ENCODE measurements at places on chromosomes 12 and 14.

DNA sequence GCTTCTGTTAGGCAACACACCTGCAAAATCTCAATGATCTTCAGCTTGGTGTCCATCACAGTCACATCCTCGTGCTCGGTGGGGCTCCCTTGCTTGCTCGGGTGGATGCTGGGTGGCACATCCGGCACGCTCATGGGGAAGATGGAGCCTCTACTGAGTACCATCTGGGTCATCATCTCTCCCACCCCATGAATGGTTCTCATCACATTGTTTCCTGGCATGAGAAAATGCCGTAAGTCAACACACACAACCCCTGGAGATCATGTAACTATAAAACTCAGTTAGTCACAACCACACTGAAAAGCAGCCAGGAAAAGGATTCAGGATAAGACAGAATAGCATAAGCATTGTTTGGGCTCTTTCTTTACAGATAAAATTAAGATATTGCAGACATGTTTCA, 201.1 kb downstream of the ITPR2 start:
- no peak for DNase-seq

DNA sequence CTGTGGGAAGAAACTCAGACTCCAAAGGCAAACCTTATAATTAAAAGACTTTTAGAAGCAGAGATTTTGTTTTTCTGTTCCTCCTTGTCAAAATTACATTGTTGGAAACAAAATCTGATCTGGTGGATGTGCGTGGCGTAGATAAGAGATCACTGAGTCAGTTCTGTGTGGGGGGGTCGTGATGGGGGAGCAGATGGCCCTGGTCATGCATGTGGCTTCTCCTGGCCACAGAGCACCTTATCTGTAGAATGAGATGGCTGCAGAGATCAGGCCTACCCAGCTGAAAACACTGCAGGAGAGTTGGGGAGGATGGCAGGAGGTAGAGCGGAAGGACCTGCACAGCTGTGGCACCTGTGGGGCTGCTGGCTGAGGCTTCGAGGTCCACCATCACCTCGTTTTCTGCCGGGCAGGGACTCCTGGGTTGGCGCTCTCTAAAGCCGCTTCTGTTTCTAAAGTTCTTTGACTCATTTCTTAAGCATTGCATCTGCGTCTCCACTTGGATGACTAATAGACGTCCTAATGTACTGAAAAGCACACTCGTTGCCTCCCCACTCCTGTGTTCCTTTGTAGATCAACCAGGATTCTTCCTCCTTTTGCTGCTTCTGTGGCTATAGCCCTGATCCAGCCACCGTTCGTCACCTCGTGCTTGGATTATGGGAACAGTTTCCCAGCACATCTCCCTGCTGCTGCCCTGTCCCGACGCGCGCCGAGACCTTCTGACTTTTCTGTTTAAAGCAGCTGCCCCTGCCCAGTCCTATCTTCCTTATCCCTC, 93.4 kb downstream of the TSPAN9 start:
- DNase-seq, result no peak

DNA sequence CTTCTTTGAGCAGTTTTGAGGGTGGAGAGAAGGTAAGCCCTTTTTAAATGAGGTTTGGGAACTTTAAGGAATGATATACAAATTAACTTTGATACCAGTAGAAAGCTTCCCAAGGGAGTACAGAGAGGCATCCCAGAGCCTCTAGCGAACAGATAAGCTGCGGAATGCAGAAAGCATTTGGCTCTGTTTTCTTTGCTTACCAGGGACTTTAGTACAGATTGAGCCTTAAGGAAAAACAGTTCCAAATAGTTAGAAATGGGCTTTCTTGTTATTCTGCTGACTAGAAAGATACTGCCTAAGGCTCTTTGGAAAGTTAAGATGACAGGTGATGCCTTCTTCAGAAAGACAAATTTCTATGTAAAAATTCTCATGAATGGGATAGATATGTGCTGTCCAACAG, 261.7 kb upstream of the FOXN3 start:
- no peak for DNase-seq

- peak; percentile 81 for DNase-seq
Measured at GRCh38 chr12:68745904-68746571, at the start of gene SLC35E3. SLC35E3 (plus strand) TSS chr12:68746176; CDS start chr12:68746378, 202 bp downstream.

DNA sequence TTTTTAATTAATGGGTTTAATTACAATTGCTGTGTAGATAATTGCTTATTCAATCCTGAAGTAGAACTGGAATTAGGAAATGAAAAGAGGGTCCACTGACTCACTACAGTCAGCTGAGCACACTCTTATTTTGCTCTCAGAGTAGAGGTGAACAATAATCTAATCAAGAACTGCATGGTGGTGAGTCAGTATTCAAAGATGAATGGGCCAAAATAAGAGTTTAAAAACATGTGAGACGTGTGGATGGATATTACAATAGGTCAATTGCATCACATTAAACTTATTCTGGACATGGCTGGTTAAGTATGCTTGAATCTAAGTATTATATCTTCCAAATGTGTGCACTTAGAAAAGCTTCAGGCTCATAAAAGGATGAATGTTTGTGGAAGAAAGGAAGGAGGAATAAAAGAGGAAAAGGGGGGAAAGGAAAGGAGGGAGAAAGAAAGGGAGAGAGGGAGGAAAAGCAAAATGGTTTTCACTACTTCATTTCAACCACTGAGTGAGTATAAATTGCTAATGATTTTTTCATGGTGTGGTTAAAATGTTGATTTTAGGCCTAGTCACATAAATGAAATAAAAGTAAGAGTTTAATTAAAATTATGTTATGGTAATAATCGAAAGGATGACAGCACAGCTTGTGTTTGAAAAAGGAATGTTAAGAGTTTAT, 27.0 kb upstream of the EEA1 start:
- DNase-seq, result no peak

- DNase-seq, result no peak
Measured at GRCh38 chr12:52916216-52916615, 11.3 kb upstream of the KRT8 start.

DNA sequence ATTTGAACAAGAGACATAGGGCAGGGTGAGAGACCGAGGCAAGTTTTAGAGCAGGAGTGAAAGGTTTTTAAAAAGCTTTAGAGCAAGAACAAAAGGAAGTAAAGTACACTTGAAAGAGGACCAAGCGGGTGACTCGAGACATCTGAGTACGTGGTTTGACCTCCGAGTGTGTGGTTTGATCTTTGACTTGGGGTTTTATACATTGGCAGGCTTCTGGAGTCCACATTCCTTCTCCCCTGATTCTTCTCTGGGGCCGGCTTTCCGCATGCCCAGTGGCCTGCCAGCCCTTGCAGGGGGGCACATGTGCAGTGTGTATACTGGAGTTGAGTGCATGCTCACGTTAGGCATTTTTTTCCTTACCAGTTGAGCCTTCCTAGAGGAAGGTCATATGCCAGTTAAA, 96.3 kb downstream of the SLC15A4 start:
- no peak for DNase-seq

DNA sequence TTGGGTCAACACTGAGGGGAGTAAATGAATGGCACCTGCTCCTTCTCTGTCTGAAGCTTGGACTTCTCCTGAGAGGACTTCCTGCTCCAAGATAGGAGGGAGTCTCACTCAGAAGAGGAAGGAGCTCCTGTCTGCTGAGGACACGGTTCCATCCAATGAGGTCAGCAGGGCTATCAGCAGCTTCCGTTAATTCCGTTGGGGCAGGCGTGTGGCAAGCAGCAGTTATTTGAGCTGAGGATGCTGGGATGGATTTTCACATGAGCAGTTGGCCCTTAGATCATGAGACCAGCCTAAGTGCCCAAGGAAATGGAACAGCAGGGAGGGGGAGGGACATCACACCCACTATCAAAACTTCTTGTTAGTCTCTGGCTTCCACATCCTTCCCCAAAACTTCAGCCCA, 159.0 kb upstream of the PZP start:
- DNase-seq, result no peak

- no peak for DNase-seq
Measured at GRCh38 chr14:103367995-103368394, 17.2 kb upstream of the MARK3 start.

DNA sequence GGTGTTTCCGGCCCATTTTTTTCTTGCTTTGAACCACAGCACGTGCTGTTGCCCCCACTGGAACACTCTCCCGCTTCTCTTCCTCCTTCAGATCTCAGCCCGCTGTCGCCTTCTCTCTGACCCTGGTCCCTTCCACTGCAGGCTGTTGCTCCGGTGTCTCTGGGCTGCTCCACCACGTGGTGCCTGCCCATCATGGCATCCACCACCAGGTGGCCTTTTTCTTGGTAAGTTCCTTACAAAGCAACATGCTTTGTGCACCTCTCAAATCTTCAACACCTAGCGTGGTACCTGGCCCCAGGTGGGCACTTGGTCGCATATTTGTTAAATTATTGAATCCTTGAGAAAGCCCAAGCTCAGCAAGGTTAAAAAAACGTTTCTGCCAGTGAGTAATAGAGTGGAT, 19.1 kb downstream of the TUNAR start:
- no peak for DNase-seq

DNA sequence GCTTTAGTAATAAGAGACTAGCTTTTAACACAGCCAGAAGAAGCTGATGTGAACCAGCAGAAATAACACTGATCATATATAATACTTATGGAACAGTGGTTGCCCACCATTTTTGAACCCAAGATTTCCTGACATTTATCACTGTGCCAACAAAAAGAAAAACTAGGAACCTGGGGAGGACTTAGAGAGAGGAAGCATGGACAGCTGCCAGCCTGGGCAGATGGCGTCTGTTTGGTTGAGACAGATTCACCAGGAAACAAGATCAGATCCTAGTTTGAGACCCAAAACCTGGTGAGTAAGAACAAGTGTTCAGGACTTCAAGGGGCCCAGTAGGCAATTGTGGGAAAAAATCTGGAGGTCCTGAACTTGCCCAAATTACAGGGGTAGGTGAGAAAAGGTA, 95.3 kb downstream of the BICD1 start:
- no peak for DNase-seq

DNA sequence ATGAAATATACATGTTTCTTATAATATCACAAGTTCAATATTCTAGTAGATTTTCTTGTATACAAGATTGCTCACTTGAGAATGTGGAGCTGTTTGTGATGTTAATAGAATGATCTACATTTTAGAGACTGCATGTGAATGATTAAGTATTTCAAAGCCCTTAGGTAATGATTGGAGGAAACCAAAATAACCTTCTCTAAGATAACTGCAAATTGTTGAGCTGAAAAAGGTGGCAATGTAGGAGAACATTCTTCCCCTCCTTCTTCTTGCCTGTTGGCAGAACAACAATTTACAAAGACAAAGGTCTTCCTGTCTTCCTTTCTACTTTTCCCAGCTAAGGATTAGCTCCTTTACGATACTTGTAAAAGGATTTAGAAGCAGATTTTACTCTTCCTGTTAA, 2.0 kb upstream of the CLEC6A start:
- no peak for DNase-seq

- DNase-seq, result no peak
Measured at GRCh38 chr14:80414080-80414479, 202.8 kb upstream of the DIO2 start.

DNA sequence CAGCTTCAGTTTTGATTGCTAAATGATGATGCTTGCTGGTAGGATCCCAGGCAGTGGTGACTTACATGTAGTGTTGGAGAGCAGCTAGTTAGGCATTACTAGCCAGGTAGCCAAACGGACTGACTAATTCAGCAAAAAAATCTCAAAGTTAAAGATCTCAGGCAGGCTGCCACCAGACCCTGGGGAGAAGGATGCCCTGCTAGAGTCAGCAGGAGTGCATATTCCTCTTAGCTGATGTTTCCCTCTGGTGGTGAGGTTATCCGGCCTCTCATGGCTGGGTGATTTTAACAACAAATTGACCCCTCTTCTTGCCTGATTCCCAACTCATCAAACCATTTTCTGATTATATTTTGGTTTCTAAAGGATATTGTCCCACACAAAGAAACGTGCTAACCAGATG, 2.8 kb downstream of the EFS start:
- no peak for DNase-seq

- peak; percentile 43 for DNase-seq
Measured at GRCh38 chr14:59464486-59465315, 479 bp downstream of the GPR135 start.

- no peak for DNase-seq
Measured at GRCh38 chr12:112087851-112088250, 20.7 kb downstream of the NAA25 start.

DNA sequence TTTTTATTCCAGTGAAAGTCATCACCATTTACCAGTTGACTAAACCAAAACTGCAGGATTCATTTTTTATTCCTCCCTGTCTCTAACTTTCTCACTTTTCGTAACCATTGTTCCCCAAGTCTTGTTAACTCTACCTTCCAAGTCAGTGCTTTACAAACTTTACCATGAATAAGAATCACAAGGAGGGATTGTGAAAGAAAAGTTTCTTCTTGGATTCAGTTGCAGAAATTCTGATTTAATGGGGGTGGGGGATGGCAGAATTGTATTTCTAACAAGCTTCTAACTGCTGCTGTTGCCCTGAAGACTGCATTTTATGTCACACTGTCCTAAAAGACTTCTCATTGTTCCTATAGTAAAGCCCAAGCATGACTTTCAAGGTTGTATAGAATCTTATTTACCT, 5.0 kb upstream of the RAB21 start:
- no peak for DNase-seq

- DNase-seq, result peak; percentile 73
Measured at GRCh38 chr14:104977681-104978653, at the start of gene AHNAK2. AHNAK2 (minus strand) TSS chr14:104978374; CDS start chr14:104978237, 137 bp downstream.

DNA sequence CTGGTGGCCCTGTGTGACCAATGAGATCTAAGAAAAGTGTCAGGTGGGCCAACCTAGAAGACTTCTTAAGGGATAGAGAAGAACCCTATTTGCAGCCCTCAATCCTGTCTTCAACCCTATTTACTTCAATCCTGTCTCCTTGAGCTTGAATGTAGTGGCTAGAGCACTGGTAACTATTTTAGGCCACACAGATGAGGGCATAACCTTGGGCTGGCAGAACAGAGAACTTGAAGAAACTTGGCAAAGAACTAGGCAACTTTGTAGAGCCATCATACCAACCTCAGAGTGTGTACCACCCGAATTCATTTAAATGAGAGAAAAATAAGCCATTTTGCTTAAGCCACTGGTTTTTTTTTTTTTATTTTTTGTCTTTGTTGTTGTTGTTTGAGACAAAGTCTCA, 94.8 kb downstream of the TMTC1 start:
- DNase-seq, result no peak

DNA sequence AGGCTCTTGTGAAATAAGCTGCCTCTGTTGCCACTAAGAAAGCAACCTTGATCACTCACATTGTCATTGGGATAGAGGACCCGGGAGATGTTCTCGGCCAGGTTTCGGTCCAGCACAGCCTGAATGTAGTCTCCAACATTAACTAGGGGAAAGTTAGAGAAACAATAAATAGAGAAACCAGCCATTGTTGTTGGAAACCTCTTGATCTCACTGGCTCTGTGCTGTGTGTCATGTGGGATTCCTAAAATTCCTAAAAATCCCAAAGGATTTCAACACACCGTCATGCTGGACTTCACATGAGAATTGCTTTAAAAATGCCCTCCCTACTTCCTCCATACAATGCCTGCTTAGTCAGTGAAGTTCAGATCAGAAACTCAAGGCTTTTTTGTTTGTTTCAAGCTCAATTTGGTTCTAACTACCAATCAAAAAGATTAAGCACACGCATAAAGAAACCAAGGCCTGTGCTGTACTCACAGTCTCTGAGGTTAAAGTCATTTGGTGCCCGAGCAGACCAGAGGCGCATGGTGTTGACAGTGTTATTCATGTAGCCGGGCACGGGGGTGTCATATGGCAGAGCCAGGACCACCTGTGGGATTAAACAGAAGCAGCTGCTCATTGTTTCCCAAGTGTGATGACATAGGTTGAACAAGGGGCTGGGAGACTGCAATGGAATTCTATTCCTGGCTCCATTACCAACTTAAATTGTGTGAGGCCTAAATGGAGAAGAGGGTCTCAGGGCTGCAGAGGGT, 23.6 kb downstream of the PYGL start:
- DNase-seq, result no peak

- no peak for DNase-seq
Measured at GRCh38 chr14:83779266-83779665, 1750.7 kb upstream of the FLRT2 start.

GRCh38 chr12:10982244-10982643, 4.5 kb downstream of the TAS2R50 start:
- DNase-seq, result no peak
